ENCODE measurements at places on chromosomes 12 and 14.

DNA sequence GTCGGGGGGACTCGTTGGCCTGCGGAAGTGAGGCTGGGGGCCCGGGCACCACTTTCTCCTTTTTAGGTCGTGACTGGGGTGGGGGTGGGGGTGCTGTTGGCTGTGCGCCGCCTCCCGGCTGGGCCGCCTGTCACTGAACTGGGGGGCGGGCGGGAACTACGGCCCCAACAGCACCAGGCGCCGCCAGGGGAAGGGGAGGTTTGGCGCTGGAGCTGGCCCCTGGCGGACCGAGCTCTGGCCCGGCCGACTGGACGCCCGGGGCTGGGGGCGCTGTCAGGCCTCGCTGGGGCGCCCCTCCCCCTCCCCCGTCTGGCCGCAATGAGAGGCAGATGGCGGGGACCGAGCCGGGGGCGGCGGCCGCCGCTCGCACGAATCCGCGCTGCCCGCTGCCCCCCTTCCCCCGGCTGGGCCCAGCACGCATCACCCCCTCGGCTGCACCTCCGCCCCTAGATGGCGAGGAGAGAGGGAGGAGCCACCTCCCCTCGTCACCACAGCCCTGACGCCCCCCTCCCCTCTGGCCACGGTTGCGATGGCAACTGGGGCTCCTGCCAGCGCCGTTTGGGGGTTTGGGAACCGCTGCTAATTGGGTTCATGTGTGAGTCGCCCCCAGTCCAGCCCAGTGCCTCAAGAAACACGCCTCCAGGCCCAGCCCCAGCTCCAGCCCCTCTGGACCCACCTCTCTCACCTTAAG, 723 bp downstream of the NFATC4 start:
- peak; percentile 80 for DNase-seq

DNA sequence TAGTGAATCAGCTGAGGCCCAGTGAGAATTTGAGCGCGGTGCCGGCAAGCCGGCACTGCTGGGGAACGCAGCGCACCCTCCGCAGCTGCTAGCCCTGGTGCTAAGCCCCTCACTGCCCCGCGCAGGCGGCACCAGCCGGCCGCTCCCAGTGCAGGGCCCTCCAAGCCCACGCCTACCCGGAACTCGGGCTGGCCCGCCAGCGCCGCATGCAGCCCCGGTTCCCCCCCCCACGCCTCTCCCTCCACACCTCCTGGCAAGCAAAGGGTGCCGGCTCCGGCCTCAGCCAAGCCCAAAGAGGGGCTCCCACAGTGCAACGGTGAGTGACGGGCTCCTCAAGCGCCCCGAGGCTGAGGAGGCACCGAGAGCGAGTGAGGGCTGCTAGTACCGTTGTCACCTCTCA, 54.5 kb upstream of the VASH1 start:
- no peak for DNase-seq

GRCh38 chr14:90607141-90607540, 209.1 kb downstream of the TTC7B start:
- DNase-seq: no peak

- DNase-seq: no peak
Measured at GRCh38 chr14:60326274-60326673, 77.3 kb downstream of the PPM1A start.

DNA sequence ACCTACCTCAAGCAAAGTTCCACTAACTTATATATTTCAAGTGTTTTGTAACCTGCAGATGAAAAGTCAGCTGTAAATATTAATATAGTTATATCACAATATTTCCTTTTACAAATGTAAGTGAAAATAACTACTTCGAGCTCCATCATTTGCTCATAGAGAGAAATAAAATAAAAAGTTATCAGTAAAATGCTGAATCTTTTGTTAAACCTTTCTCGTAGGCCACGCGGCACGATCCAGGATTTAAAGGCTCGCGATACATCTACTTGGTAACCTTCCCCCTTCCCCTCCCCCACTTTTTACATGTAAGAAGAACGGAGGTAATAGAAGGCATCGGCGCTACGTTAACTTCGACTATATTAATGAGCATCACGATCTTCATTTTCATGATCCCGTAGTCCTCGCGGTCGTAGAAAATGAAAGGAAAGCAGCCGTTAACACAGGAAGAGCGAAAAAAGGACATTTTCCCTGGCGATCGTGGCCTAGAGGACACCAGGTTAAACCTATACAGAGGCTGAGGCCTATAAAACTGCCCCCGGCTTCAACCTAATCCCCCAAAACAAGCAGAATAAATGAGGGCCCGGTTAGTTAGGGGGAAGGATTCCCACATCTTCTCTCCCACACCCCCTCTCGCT, 508 bp downstream of the HNRNPC start:
- peak; percentile 69 for DNase-seq

- no peak for DNase-seq
Measured at GRCh38 chr14:74350211-74350927, 2.1 kb downstream of the VRTN start.

Measured in fibroblast of mammary gland (primary cell).